ENCODE measurements at places on chromosomes 2 and 18. TPM values are rescaled to one million over a fixed set of nuclear protein-coding genes. Genes with fewer than 3 reads are reported as not detected.

- no peak for DNase-seq
Observed at GRCh38 chr2:59096973-59097372, 855.8 kb upstream of the FANCL start.

DNA sequence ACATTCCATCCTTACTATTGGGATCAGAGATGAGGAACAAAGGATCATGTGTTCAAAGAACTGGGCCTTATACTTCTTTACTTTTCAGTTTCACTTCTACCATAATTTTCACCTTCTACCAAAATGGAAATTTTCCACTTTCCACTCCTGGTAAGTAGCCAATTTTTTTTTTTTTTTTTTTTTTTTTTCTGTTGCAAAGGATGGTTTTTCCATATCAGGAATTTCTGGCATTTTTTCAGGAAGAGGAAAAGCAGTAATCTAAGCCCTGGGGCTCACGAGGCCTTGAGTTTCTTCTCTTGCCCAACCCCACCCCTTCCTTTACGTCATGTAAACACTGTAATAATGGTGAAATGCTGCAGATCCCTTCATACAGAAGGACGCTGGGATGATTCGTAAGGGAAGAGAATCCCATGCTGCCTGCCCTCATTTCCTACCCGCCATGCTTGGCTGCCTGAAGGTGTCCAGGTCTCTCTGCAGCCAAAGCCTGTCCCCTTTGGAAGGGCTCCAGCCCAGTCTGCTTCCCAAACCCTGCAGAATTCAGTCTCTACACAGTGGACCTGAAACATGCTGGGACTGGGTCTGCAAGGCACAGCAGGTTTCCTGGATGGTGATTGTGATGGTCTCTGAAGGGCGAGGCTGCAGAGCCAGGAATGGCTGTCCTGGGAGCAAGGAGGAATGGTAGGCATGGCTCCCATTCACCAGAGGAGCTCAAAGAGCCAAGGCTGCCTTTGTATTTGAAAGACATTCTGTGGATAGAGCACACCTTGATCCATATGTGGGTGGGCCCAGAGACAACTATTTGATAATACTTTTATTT, 57.0 kb downstream of the EFR3B start:
- DNase-seq, result peak; percentile 72

- no peak for DNase-seq
Observed at GRCh38 chr18:23386317-23386716, 66.8 kb upstream of the RIOK3 start.

Gene TMEM37
- 52.6 TPM for total RNA-seq

Gene REG1B
- total RNA-seq, result not detected

Gene CFC1
- 12.4 TPM for total RNA-seq

DNA sequence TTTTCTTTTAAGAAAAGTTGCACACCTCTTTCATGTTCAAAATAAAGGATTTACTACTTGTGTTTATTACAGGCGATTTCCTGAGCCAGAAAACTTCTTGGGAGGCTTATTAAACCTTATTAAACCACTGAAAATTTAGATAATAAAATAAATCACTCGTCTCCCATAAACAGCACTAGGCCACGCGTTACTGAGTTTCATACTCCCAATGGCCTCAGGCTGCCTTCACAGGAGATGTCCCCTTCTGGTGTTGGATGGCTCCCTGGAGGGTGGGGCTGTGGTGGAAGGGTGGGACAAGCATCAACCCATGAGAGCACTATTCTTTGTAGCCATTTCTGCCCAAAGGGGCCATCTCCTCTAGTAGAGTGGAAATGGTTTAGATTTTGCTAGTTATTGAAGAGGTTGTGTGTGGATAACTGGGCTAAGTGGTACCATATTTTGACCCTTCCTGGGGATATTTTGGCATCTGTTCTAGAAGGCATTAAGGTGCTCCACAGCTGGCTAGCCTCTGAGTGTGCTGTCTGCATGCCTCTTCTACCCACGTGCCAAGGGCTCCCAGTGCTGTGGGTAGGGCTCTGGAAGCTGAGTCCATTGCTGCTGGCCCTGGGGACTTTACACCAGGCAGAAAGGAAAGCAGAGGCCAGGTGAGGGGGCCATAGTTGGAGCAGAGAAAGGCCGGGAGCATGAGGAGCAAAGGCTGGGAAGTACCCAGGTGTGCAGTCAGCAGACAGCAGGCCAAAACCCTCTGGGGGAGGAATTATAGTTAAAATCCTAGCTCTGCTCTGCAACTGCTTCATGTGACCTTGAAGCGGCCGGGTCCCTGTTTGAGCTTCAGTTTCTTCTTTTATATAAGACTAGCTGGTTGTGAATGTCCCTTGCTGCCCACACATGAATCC, 121.7 kb upstream of the SMAD2 start:
- DNase-seq, result no peak

Gene HOXD4
- total RNA-seq, result 0.70 TPM

DNA sequence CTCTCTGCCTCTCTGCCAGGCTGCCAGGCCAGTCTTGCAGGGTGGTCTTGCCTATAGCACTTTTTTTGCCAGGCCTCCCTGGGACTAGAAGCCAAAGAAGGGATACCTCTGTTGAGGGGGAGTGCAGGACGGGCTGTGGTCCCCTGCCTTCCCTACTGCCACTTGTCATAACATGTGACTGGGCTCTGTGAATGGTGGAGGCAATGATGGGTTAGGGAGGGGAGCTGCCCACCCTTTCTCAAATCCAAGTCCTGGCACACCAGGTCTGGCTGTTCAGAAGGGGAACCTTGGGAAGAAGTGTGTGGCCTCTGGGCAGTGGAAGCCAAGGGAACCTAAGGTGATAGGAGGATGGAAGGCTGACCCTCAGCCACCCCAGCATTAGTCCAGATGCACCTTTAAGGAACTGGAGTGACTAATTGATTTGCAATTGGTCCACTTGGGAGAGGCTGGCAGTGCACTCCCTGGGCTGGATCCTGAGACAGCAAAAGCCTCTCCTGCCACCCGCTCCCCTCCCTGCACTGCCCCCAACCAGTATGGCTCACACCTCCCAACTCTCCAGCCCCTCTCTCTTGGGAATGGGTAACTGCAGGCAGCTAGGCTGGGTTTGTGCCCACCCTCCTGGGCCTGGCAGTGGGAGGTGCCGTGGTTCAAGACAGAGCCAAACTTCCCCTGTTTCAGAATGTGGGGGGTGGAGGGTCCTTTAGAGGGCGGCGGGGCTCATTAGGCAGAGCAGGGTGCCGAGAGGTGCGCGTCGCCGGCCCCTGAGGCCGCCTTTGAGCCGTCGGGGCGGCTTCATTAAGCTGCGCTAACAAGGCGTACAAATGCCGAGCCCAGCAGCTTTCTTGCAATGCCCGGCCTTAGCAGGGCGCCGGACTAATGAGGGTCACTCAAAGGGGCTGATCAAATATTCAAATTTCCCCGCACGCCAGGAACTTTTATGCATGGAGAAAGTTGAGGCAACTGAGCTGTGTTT, 4.5 kb upstream of the SIX3 start:
- no peak for DNase-seq

GRCh38 chr2:230209422-230210051, 10.2 kb downstream of the SP110 start:
- DNase-seq, result no peak

DNA sequence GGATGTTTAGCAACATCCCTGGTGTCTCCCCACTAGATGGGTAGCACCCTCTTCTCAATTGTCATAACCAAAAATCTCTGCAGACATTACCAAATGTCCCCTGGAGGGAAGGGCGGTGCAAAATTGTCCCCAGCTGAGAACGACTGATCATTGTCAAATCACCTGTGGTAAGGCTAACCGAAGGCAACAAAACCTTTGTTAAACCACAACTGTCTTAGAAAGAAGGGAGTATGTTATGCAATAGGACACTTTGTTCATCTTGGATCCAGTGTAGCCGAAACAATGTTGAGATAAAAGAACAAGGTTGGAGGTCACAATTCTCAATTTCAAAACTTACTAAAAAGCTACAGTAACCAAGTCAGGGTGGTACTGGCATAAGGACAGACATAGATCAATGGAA, 50.3 kb upstream of the ST3GAL5 start:
- DNase-seq, result no peak

GRCh38 chr2:233836359-233836758, 18.0 kb downstream of the HJURP start:
- DNase-seq, result no peak

DNA sequence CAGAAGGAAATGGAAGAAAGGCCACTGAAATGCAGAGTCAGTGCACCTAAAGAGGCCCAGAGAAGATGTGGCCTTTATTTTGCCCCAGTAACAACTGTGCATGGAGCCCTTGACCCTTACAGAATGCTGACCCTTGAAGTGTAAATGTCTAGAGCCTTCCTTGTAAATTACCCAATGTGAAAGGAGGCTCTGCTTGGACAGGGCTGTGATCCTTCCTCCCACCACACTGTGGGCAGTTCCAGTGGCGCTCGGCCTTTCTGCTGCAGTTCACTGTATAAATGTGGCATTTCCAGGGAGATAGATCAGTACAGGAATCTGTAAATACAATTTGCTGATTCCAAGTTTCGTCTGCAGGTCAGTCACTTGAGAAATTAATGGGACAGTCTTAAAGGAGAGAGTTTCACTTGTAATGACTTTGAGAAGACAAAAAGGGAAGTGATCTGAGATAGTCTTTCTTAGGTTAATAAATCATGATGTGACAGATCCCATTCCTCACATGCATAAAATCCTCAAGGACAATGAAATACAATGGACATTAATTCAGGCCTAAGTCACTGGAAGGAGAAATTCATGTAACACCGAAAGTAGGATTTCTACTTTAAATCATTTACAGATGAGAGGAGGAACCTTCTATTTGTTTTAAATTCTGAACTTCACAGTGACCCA, 133.8 kb upstream of the LMAN1 start:
- no peak for DNase-seq

- DNase-seq, result no peak
Observed at GRCh38 chr2:230447455-230448451, 31.8 kb downstream of the SP100 start.

Gene CLEC4F
- total RNA-seq, result not detected

- DNase-seq, result peak; percentile 70
Observed at GRCh38 chr2:235494716-235495372, 1.0 kb downstream of the AGAP1 start.

Gene PSD4
- total RNA-seq, result 22.6 TPM

Gene STK25
- total RNA-seq, result 177 TPM

DNA sequence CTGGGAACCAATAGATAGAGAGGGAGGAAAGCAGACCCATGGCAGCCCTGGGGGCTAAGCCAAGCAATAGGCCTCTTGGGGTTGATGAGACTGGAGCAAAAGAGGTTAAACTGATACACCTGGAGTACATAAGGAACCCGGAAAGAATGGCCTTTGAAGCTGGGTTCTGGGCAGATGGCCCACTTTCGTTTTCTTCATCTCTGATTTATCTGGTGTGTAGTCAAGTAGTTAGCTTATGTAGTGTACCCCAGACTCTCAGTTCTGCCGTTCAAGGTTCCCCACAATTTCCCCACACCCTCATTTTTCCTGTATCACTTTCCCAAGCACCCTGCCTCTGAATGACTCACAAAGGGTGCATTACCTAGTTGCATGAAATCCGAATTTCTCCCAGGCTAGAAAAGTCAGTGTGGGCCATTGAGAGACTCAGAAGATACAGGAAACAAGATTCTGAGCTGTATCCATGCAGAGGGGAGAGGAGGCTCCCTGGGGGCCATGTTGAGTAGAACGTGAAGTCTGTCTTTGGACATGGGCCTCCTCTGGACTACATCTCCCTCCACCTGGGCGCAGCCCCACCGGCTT, 235.0 kb downstream of the LOXHD1 start:
- DNase-seq, result no peak

GRCh38 chr18:6521803-6522418, 107.2 kb upstream of the L3MBTL4 start:
- DNase-seq, result peak; percentile 69

Gene KCNIP3
- total RNA-seq, result 6.1 TPM

Gene FOSL2
- 148 TPM for total RNA-seq

- DNase-seq, result no peak
Observed at GRCh38 chr2:8629402-8629801, 52.5 kb upstream of the ID2 start.

Gene INPP5D
- 2.9 TPM for total RNA-seq

- DNase-seq, result no peak
Observed at GRCh38 chr2:3200420-3200939, 177.1 kb downstream of the EIPR1 start.

GRCh38 chr2:197793456-197793855, 8.3 kb upstream of the BOLL start:
- no peak for DNase-seq

DNA sequence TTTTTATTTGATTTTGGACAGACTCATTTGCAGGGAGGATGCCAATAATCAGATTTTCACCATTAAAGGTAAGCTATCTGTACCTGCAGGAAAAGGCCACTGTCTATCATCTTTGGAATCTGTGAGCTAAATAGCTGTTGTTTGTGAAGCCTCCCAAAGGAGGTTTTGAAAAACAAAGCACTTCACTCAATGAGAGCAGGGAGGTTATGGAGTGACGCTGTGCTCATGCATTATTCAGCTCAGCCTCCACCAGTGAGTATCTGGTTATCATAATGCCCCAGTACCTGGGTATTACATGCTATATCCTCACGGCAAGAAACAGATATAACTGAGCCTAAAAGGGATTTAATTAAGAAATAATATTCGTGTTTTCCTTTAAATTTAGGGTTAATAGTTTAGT, 189.6 kb upstream of the PIK3C3 start:
- no peak for DNase-seq

Gene DYNC1I2
- total RNA-seq, result 122 TPM

DNA sequence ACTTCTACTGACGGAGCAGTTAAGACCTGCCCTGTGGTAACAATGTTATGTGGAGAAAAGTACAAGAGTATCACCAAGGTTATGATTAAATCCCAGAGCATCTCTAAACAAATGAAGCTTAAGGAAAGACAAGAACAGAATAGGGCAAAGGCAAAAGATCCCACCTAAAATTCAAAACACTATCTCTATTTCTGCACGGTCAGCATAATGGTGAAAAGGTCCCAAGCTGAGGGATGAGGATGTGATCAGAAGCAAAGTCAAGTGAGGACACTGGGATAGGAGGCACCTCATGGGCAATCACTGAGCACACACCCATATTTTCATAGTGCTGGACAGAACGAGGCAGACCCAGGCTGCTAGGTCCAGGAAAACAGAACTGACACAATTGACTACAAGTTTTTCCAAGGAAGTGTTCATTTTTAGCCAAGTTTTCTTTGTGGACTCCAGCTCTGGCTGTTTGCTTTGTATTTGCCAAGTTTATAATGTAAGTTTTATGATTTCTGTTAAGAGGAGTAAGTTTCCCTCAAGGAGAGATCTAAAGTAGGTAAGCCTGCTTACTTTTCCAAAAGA, 77.8 kb downstream of the NCKAP5 start:
- DNase-seq, result no peak

DNA sequence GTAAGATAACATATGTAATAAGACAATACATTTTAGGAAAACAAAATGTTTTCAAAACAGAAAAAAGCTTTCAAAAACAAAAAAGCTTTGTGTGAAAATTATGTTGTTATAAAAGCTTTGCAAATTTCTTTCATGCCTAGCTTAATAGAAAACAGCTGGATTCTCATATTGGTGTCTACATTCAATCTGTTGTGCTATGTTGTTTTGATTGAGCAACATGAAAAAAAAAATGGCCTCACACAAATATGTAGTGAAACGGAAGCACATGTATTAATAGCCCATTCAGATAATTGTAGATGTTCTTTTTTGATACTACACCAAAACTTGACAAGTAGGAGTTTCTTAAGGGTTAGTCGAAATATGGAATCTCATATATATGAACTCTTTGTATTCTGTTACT, 197.5 kb downstream of the ZEB2 start:
- DNase-seq, result no peak

Gene TUBA4B
- 0.13 TPM for total RNA-seq

Gene TFPI
- 122 TPM for total RNA-seq

GRCh38 chr18:48293954-48294898, 115.0 kb downstream of the ZBTB7C start:
- no peak for DNase-seq

- no peak for DNase-seq
Observed at GRCh38 chr2:230176996-230177395, 42.8 kb downstream of the SP110 start.
